Hindlimb muscle (tissue), 1 donor: ENCODE measurements at places on chromosomes 4 and X.
A peak's percentile ranks its signal among the peaks of the same experiment; 100 is the strongest.

DNA sequence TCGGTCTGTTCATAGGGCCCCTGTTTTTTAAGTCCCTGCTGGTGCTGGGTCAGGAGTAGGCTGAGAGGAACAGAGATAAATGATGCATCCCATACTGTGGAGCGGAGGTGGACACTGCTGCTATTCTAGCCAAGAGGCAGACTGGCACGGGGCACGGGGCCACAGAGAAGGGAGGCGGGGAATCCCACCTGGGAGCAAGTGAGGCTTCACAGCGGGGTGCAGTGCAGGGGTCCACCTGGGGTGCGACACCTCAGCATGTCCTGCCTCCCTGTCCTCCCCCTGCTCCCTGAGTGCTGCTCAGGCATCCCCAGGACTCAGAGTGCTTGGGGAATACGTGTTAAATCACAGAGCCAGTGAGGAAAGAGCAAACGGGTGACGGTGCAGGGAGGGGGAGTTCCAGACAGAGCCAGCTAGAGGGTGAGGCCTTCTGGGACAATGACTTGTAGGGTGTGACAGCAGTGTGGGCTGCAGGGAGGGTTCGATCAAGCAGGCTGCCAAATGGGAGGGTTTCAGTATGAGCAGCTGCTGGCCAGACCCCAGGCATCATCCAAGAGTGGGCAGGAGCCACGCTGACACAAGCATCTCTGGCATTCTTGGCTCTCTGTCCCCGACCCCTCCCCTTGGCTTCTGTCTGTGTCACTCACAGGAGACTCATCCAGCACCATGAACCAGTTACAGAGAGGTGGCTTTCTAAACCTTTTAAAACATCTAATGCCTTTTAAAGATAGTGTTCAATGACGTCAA, 13.7 kb upstream of the HTRA3 start:
- peak; percentile 71 for DNase-seq

DNA sequence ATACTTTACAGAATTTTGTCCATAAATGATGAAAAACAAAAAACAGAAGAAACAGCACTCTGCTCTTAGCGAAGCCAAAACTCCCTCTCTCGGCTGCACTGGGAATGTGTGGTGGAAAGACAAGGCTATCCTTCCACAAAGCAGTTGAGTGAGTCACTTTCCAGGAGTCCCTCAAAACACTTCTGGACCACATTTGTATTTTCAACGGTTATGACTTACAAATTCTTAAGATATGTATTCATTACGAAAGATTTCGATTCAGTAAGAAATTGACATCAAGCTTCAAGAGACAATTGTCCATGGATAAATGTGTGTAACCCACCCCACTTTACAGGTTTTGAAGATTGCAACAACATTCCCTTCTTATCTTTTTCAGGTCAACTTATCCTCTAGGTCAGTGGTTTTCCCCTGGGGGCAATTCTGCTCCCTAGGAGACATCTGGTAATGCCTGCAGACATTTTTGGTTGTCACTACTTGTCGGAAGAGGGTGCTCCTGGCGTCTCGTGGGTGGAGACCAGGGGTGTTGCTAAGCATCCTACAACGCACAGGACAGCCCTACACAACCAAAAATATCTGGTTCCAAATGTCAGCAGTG, 66.7 kb upstream of the MTNR1A start:
- DNase-seq: no peak

GRCh38 chr4:120007191-120007871, 59.3 kb downstream of the MAD2L1 start:
- DNase-seq: peak; percentile 68

DNA sequence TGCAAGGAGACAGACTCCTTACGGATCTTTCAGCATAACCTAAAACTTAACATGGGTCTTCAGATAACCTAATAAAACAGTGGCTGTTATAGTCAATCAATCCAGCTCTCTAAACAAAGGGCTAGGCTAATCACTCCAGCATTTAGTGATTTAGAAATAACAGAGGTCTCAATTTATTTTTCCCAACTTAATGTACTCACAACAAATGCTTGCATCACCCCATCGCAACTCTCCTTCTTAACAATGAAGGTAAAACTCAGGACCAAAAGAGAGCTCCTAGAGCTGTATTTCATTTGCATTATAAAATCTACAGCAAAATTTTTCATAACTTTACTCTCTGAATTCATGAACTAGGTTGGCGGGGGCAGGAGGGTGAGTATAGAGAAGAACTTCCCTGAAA, 1.1 kb downstream of the LIN54 start:
- no peak for DNase-seq

- no peak for DNase-seq
Observed at GRCh38 chr4:102500352-102500695, 835 bp upstream of the NFKB1 start.

DNA sequence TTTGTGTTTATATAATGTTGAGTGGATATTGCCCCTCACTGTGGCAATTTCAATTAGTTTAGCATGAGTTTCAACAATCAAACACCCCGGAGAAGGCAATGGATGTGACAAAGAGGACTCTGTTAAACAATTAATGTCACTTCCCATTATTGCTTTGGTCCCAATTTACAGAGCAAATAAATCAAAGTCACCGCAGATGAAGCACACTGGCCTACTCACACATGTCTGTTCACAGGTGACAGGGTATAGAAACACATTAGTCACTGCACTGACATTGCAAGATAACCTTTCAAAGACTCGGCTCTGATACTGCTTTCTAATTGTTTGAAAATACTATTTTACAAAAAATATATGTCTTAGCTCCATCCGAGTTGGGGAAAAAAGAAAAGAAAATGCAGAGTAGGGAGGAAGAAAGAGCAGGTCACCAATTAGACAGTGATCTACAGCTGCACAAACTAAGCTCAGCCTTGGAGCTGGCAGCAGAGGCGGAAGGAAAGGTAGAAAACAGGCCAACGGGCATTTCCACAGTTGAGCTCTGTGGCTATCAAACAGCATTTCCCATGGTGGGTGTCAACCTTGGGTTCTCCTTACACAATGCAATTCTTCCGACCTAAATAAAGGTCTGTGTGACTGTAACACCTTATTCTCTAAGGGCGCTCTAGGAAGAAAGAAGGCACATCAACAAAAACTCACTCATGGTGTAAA, 53.9 kb downstream of the PPARGC1A start:
- DNase-seq: no peak

- DNase-seq: no peak
Observed at GRCh38 chrX:46381630-46382029, 163.6 kb downstream of the ZNF674 start.

DNA sequence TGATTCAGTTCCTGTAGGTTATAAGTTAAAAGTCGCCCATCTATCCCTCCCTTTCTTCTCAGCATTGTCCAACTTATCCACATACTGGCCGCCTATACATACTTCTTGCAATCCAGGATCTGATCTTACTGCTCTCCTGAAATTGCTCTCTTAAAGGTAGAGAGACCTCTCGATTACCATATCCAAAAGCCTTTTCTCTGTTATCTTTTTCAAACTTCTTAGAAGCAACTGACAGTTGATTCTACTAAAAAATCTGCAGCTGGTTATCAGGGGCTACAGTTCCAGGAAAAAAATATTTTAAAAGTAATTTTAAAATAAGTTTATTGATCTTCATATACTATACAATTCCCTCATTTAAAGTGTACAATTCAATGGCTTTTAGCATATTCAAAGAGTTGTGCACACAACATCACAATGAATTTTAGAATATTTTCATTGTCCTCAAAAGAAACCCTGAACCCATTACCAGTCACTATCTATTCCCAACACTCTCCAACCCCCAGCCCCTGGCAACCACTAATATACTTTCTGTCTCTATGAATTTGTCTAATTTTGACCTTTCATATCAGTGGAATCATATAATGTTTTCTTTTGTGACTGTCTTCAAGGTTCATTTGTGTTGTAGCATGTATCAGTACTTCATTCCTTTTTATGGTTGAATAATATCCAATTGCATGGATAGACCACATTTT, 102.0 kb downstream of the HDAC8 start:
- DNase-seq: no peak

- DNase-seq: no peak
Observed at GRCh38 chr4:95546221-95546620, 2.6 kb downstream of the UNC5C start.

- no peak for DNase-seq
Observed at GRCh38 chrX:126137899-126138298, 28.2 kb downstream of the DCAF12L2 start.

DNA sequence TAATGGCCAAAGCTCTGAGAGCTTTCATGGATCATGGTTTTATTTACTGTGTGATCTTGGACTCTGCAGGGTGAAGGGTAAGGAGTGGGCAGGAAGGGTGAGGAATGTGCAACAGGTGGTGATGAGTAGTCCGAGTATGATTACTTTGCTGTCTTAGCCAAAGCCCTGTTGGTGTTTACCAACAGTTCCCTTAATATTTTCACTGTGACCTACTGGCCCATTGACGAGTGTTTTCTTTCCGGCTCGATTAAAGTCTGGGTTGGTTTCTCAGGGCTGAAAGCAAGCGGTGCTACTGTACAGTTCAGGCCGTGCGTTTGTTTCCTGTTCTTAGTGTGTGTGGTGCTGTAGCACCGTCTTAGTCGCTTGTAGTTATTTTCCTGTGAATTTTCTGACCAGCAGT, 2.6 kb downstream of the ARHGAP24 start:
- DNase-seq: no peak

GRCh38 chrX:19177721-19178120, 55.5 kb upstream of the ADGRG2 start:
- no peak for DNase-seq

DNA sequence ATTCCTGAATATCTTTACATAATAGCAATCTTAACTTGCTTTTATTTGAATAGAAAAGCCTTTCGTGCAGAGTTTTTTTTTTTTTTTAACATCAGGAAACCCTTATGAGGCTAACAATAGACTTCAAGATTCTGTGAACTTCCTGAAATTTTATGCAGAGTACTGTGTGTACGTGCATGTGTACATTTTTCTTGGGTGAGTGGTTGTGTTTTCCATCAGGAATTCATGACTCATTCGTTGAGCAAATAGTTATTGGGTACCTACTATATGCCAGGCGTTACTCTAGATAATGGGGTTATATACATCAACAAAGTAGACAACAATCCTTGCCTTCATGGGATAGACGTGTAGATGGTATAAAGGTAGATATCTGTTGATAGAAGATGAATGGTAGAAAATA, 59.1 kb downstream of the MRPL1 start:
- no peak for DNase-seq

DNA sequence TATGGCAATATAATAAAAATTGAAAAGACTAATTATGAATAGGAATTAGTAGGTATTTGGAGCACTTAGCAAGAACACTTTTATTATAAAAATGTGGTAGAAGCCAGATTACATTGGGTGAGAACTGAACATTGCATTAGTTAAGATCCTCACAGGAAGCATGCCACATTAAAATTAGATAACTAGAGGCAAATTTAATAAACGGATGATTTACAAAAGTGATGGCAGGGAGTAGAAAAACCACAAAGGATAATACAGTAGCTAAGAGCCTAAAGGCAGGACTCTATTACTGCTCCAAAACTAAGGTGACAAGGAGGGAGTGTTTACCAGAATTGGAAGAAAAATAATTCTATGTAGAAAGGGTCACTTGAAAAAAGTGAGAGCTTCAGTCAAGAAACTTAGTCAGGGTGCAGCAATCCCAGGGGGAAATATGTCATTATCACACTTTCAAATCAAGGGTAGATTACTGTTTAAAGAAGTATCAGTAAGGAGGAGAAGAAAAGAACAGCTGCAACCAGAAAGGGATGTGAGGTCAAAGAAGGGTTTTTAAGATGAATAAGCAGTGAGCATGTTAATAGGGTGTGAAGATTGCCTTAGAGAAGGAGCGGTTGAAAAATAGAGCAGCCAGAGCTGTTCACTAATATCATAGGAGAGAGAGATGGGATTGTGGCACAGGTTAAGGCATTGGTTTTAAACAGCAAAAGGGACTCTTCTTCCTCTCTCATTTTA, 84.6 kb downstream of the NDST4 start:
- no peak for DNase-seq

DNA sequence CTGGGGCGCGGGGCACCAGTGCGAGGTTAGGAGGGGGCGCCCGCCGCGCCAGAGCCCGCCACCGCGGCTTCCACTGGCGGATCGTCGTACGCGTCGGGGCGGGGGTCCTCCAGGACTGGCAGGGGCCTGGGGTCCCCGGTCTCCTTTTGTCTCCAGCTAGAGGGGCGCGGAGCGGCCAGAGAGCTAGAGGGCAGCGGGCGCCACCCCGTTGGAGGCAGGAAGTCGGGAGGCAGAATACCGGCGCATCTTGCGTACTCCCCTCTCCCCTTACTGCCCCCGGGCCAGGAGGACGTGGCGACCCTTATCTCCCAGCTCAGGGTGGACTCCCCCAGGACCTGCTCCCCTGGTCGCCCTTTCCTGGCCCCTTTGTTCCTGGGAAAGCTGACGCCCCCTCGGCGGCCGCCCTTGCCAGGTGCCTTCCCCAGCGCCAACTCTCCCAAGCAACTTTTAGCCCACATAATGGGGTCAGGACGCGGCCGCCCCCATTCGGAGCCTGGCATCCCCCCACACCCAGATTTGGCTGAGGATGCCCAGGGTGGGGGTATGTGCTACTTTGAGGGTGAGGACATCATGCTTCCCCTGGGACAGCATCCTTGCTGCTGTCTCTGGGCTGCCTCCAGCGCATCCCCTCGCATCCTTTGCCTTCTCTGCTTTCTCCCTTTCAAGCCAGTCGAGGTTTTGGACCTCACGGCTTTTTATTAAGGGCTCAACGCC, 933 bp downstream of the CNKSR2 start:
- no peak for DNase-seq

GRCh38 chr4:114464726-114465272, 133.8 kb upstream of the UGT8 start:
- DNase-seq: no peak

- no peak for DNase-seq
Observed at GRCh38 chrX:96835660-96836289, 47.9 kb upstream of the RPA4 start.

GRCh38 chr4:76957004-76957738, 7.6 kb downstream of the SEPTIN11 start:
- no peak for DNase-seq

- DNase-seq: no peak
Observed at GRCh38 chrX:46831765-46832327, 5.0 kb upstream of the RP2 start.

- peak; percentile 48 for DNase-seq
Observed at GRCh38 chr4:1356181-1356998, 9.4 kb downstream of the UVSSA start.

GRCh38 chr4:6454112-6454910, 18.1 kb downstream of the PPP2R2C start:
- DNase-seq: no peak

- no peak for DNase-seq
Observed at GRCh38 chr4:106690487-106690886, 321.9 kb upstream of the GIMD1 start.
